ENCODE measurements at places on chromosomes 2 and 18.

GRCh38 chr2:161976295-161976694 lies 97.7 kb downstream of the DPP4 start:
- DNase-seq: no peak

- DNase-seq: no peak
These were observed 312.0 kb downstream of the GPD2 start for GRCh38 chr2:156748221-156748620.

GRCh38 chr2:71546777-71547281 lies 93.5 kb downstream of the DYSF start:
- DNase-seq: no peak

DNA sequence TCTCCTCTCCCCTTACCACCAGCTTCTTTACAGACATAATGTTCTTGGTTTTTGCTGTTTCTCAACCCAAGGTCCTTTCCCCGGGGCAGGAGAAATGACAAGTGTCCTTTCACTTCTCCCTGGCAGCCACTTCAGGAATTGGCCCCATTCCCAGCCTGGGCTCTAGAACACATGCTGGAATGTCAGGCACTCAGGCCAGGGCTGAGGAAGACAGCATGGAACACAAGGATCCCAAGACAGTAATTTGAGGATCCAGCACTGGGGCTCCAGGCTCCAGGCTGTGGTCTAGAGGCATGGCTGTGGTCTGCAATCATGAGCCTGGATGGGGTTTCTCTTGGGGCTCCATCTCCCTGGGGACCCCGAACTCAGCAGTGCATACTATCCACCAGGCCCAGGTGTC lies 201.4 kb downstream of the CELF4 start:
- DNase-seq: peak; percentile 4

- DNase-seq: no peak
These were observed 32.4 kb downstream of the BCL11A start for GRCh38 chr2:60520917-60521539.

Measured in NCI-H345 (cell line).